ENCODE measurements at places on chromosomes 4 and X.

GRCh38 chr4:8289151-8289750, 19.7 kb downstream of the HTRA3 start:
- DNase-seq: no peak

DNA sequence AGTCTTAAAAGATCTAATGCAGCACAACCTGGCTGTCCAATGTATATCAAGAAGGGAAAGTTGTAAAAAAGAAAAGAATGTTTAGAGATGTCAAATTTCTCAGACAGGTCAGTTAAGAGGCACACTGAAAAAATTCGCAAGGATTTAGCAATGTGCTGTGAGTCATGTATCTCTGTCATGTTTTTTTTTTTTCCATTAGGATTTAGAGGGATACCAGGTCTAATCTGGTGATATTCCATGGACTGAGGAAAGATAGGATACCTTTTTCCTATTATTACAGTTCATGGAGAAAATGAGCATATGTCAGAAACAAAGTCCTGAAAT, 815.4 kb upstream of the PCDH10 start:
- no peak for DNase-seq

DNA sequence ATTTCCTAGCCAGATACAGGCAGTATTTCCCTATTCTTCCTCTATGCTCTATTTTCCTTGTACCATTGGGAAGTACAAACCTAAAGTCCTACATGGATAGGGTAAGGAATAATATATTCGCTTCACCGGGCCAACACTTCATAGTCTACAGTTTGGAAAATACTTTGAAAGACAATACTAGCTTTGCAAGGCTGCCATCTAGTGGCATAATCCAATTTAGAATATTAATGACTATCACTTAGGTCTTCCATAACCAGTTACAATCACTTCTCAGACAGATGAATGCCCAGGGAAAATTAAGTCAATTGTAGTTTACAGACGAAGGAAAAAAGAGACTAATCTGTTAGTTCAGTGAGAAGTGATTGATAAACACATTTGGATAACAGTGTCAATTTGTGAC, 141.0 kb upstream of the FAM47C start:
- no peak for DNase-seq

DNA sequence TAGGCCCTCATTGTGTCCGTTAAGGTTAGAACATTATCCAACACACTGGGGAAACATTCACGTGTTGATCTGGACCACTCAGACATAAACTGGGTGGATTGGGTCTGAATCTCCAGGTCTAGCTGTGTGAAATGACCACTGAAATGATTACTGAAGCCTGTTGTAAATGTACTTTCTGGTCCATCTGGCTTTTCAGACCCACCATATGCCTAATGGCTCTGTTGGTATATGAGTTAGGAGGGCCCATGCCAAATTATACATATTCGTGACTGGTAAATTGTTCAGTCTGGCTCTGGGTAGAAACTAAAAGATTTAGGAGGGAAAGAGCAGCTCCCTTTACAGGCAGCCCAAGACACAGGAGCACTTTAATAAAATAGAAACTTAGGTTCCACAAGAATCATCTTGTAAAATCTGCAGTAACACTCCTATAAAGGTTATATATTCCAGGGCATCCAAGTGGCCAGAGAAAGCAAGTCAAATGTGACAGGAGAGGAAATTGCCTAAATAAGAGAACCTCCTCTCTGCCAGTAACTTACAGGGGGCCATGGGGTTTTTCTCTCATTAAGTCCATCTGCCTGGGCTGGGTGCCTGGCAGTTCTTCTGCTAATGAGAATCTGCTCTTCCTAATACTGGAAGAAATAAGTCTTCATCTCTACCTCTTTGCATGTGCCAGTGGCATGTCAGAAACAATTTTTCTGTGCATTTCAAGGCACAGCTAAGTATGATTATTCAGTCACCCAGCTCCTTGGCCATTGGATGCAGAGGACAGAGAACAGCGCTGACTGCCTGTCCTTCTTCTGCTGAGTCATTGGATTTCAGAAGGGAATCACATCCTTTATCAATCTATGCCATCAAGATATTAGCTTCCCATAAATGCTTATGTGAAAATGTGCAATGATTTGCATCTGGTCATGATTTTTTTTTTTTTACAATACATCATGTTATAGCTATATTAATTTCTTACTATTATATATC, 112.6 kb downstream of the GLRA2 start:
- DNase-seq: no peak

DNA sequence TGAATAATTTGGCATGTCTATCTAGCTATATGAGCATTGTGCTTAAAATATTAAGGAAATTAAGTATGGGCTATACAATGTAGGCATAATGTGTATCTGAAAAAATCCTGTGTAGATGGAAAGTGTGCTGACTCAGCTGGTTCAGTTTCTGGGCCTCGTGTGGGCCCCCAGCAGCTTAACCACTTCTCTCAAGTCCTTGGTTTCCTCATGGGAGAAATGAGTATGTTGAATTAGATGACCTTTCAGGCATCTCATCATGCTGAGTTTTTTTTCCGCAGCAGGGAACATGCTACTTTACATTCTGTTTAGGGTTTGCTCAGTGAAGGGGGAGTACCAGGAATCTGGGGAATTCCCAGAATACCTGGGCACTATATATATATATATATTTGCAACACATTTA, 30.5 kb downstream of the RHOH start:
- no peak for DNase-seq

- DNase-seq: no peak
Observed at GRCh38 chr4:184750926-184751584, 17.2 kb upstream of the CENPU start.

- no peak for DNase-seq
Observed at GRCh38 chr4:73684097-73684496, 56.3 kb upstream of the CXCL8 start.

DNA sequence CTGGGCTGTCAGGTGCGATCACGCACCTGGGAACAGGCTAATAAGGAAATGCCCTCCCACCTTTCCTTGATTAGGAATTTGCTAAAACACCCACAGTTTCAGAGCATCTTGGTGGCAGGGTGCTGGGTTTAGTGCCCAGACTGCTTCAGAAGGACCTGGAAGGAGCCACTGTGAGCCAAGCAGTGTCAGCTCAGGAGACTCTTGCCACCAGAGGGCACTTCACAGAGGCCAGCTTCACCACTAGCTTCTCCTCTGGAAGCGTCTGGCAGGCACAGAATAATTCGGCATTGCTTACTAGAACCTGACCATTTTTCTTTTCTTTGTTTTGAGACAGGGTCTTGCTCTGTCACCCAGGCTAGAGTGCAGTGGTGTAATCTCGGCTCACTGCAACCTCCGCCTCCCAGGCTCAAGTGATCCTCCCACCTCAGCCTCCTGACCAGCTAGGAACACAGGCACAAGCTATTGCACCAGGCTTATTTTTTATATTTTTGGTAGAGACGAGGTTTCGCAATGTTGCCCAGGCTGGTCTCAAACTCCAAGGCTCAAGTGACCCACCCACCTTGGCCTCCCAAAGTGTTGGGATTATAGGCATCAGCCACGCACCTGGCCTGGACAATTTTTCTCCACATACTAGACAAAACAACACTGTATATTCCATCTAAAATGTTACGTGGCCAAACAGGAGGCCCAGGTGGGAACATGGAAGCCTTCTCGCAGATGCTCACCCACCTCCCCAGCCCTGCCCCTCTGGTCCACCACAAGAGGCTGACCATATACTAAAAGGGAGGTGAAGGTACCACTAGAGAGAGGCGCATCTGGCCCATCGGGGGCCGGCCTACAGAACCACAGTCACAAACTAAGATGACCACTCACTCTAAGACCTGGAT, 14.1 kb downstream of the NOP14 start:
- DNase-seq: no peak

DNA sequence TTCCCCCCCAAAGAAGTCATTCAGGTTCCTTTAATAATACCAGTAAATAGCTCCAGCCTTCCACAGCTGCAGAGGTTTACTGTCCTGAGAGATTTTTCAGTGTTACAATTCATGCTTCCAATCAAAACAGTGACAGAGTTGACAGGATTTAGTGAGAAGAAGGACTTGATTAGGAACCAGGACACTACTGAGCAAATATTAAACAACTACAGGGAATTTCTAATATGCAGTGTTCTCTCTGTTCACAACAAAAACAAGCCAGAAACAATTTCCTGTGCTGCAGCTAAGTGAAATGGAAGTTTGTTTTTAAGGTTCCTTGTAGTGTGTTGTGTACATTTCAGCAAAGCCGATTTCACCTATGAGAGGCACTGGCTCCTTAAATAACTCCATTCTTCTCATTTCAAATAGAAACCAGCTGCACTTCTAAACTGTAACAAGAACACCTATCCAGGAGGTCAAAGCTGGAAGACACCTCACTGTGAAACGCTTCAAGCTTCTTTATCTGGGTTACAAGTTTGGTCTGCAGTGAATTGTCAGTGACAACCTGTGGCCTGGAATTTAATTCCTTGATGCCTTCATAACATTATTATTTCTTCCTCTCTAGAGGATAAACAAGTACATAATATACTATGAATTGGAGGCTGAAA, 149.3 kb downstream of the RASL11B start:
- DNase-seq: no peak

DNA sequence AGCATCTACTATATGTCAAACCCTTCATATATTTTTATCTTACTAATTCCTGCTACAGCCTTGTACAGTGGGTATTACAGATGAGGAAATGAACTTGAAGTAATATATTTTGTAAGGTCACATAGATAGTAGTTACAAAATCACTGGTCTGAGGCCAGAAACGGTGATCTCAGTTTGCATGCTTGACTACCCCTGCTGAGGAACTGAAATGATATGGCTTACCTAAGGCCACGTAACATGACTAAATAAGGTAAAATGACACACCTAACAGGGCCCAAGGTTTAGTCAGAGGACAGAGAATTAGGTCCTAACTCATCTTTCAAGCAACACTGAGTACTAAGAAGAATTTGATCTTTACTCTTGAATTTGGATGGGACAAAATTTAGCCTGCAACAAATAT, 1.5 kb upstream of the COMMD8 start:
- DNase-seq: no peak

DNA sequence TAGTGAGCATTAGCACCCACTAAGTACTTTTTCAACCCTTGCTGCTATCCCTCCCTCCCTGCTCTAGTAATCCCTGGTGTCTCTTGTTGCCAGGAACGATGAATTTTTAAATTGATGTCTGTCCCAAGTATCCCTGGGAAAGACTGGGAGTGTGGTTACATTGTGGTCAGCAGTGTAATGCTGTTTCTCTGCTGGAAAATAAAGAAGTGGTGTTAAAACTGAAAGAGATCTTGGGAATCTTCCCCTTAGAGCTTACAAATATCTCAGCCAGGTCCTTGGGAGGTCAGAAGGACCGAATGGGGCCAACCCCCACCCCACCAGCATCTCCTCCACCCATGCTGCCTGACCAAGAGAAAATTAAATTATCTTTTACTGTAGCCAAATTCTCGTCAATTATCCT, 174.5 kb upstream of the MXRA5 start:
- DNase-seq: no peak

DNA sequence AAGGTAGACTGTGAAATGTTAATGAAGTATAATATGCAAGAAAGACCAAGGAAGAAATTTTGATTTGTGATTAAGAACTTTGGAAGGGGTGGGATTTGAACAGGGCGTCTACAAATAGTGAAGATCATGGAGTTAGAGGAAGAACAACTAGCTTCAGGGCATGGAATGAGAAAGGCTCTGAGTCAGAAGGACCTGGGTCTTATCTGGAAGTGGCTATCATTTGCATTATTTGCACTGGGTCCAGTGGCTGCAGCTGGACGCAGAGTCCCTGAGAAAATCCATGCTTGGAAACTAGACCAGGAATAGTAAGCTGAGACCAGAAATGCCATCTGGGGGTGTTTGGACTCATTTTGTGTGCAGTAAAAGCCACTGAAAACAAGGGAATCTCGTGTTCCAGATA, 4.3 kb upstream of the LIMCH1 start:
- no peak for DNase-seq

- DNase-seq: no peak
Observed at GRCh38 chrX:103066606-103067005, 2.6 kb upstream of the BEX1 start.
